ENCODE measurements at places on chromosomes 1 and 21.
A peak's percentile ranks its signal among the peaks of the same experiment; 100 is the strongest.

- peak; percentile 3 for DNase-seq
Measured at GRCh38 chr1:163275222-163275621, 46.5 kb upstream of the NUF2 start.

- no peak for DNase-seq
Measured at GRCh38 chr1:110768605-110769004, 93.9 kb upstream of the KCNA3 start.

GRCh38 chr1:220249522-220249921 lies 22.7 kb downstream of the RAB3GAP2 start:
- no peak for DNase-seq

DNA sequence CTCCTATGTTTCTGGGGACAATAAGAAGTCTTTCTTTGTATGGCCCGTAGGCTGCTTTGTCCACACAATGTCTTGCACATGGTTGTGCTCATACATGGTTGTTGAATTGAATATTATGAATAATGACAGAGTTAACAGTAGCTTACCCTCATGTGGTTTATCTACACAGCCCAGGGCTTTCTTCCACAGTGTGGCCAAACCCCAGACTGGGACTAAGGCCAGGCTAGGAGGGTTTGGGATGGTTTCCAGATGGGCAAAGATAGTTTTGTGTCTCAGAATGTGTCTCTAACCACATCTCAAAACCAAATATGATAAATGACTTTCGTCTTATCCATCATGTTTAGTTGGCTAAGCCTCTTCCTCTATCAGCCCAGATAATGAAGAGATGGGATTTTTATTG lies 65.2 kb downstream of the CACNA1E start:
- no peak for DNase-seq

- DNase-seq, result no peak
Measured at GRCh38 chr1:212568978-212569537, 39.5 kb upstream of the ATF3 start.

- DNase-seq, result no peak
Measured at GRCh38 chr1:39666772-39667171, 5.1 kb downstream of the NT5C1A start.

DNA sequence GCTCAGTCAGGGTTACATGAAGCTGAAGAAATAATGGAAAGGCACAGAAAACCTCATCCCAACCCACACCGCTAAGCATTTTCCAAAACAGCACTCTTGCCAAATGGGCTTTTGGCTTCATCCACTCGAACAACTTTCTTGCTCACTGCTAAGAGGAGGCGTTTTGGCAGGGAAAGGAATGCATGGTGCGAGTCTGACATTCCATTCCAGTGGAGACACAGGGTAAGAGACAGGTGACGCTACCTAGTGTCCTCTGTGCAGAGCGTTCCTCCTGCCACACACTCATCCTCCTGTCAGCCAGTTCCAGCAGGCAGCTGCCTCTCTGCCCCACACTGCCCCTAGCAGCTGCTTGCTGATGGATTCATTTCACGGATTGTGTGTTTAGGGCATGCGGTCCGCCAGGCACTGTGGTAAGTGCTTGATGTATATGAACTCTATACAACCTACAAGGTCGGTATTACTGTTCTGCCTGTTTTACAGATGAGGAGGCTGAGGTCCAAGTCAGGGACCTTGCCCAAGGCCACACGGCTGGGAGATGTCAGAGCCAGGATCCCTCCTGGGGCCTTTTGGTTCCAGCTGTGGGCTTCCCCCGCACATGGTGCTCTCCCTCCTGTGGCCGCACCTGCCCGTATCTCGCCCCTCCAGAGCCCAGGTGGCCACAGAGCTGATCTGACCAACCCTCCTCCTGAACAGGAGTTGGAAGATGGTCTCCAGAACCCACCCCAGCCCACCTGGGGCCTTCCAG lies 25.7 kb upstream of the BACE2 start:
- no peak for DNase-seq

Measured in hematopoietic multipotent progenitor cell treated with erythropoietin and hydrocortisone succinate and interleukin-3 and kit ligand, for 15 days (in vitro differentiated cells).